NCI-H1417 treated with DMSO at 0.1 percent for 48 hours (cell line): ENCODE measurements at places on chromosomes 16 and 17.

DNA sequence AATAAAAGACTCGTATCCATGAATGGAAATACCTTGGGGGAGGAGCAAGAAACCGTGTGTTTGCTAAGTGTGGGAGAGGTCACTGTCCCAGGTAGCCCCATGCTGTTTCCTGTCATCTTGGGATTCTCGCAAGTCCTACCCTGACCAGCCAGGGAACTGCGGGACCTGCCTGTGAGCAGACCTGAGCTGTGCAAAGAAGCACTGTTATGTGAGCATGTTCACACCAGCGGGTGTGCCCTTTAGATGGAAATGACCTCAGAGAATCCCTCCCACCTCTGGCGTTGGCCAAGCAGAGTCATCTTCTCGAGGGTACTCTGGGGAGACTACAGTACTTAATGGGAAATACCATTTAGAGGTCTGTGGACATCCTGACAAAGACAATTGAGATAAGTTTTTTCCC lies 127.0 kb upstream of the MON1B start:
- DNase-seq: no peak

DNA sequence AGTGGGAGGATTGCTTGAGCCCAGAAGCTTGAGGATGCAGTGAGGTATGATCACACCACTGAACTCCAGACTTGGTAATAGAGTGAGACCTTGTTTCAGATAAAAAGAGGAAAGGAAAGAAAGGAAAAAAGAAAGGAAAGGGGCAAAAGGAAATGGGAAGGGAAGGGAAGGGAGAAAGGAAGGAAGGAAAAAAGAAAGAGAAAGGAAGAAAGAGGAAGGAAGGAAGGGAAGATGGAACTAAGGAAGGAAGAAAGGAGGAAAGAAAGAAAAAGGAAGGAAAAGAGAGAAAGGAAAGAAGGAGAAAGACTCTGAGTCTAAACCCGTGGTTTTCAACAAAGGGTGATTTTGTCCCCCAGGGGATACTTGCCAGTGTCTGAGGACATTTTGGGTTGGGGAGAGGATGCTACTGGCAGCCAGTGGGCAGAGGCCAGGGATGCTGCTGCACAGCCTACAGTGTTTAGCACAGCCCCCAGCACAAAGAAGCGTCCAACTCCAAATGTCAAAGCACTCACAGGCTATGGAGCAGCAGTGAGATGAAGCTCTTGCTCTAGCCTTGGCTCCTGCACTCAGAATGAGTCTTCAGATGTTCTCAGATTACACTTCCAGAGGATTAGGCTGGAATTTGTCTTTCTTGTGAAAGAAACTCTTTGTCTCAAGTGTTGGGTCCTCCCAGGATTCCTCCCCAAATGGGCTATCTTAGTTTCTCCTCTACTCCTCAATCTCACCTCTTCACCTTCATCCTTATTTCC lies 64.2 kb downstream of the BMERB1 start:
- no peak for DNase-seq

DNA sequence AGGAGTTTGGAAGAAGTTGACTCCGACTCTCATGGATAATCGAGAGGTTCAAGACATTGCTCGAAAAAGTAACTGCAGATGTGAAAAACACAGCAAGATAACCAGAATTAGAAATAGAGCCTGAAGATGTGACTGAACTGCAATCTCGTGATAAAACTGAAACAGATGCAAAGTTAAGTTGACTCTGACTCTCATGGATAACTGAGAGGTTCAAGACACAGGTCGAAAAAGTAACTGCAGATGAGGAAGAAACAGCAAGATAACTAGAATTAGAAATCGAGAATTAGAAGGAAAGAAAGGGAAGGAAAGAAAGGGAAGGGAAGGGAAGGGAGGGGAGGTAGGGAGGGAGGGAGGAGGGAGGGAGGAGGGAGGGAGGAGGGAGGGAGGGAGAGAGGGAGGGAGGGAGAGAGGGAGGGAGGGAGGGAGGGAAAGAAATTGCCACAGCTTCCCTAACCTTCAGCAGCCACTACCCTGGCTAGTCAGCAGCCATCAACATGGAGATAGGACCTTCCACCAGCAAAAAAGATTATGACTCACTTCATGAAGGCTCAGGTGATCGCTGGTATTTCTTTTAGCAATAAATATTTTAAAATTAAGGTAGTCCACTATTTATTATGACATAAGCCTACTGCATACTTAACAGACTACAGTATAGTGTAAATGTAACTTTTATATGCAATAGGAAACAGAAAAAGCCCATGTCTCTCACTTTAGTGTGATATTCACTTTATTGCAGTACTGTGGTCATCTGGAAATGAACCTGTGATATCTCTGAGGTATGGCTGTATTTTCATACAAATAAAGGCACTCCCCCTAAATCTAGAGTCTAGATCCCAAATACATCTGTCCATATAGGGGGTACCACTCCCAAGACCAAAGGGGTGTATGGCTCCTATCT lies 68.3 kb downstream of the KANSL1 start:
- DNase-seq: no peak

GRCh38 chr16:84899414-84899813 lies 79.6 kb downstream of the CRISPLD2 start:
- DNase-seq: no peak

DNA sequence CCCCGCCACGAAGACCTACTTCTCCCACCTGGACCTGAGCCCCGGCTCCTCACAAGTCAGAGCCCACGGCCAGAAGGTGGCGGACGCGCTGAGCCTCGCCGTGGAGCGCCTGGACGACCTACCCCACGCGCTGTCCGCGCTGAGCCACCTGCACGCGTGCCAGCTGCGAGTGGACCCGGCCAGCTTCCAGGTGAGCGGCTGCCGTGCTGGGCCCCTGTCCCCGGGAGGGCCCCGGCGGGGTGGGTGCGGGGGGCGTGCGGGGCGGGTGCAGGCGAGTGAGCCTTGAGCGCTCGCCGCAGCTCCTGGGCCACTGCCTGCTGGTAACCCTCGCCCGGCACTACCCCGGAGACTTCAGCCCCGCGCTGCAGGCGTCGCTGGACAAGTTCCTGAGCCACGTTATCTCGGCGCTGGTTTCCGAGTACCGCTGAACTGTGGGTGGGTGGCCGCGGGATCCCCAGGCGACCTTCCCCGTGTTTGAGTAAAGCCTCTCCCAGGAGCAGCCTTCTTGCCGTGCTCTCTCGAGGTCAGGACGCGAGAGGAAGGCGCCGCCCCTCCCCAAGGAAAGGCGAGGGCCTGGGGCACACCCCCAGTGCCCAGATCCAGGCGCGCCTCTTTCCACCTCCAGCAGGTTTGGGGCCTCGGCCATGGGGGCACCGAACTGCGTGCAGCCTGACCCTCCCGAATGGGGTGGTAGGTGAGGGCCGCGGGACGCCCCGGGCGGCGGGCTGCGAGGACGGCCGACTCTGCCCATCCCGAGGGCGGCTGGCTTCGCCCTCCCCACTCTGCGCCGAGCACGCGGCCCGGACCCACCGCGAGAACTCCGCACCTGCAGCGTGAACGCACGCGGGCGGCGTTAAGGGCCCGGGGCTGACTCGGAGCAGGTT lies 664 bp downstream of the HBQ1 start:
- DNase-seq: no peak

- DNase-seq: no peak
Measured at GRCh38 chr17:74446551-74447500, 14.9 kb downstream of the GPRC5C start.

GRCh38 chr16:27432558-27432957 lies 30.6 kb downstream of the IL21R start:
- no peak for DNase-seq

DNA sequence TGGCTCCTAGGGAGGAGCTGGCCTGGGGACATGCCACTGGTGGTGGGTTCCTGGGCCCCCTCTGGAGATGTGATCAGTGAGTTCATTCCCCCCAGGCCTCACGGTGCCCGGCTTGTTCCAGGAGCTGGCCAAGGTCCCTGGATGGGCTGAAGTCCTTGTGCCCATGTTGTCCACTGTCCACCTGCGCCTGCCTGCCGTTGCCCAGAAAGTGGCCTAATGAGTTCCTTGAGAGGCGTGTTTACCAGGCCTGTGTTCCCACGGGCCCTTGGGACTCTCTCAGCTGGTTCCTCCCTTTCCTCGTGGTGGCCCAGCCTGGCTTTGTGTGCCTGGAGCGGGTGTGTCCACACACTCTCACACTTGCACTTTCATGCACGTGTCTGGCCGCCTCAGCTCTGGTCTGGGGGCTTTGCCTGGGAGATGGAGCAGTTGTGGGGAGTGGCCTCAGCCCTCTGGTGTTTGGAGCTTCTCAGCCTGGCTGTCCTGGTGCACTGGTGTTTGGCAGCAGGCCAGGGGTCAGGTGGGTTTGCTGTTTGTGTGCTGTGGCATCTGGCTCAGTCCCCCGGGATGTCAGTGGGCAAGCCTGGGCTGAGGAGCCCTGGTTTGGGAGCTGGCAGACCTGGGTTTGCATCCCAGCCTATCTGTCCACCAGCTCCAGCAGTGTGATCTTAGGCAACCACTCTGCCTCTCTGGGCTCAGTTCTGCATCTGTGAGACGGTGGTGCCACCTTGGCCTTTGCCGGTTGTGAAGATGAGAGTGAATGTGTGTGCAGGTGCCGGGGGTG lies 18.0 kb downstream of the ADCY7 start:
- no peak for DNase-seq

- no peak for DNase-seq
Measured at GRCh38 chr17:66400698-66401097, 98.3 kb downstream of the PRKCA start.

- no peak for DNase-seq
Measured at GRCh38 chr17:59345476-59345875, 14.0 kb downstream of the YPEL2 start.

DNA sequence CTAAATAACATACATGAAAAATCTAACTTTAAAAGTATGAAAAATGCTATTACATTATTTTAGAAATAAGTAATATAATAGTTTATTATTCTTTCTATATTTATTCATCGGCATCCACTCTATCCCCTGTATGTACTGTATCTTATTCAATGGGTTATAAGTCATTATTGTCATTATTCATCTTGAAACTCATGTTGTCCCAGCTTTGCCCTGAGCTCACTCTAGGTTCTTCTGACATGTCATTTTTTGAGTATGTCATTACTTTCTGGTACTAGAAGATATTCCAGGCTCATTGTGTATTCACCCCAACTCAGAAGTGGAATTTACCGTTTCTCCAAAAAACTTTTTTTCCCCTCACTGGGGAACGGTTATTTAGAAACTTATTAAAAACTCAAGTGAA lies 53.0 kb upstream of the MNT start:
- DNase-seq: no peak

DNA sequence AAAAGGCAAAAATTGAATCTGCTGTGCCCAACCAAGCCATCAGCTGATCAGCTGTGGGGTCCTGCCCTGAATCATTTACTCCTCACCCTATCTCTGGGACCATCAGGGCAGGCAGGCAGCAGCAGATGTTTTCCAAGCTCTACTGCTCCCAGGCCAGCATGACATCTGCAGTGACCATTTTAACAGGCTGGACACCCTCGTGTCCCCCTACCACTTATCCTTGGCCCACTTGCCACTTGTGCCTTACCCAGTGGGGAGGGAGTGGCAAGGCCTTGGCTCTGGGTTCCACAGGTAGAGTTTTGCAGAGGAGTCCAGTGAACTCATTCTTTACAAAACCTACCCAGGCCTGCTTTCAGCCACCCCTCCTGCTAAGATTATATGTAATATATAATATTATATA lies 12.0 kb upstream of the CA4 start:
- DNase-seq: no peak

DNA sequence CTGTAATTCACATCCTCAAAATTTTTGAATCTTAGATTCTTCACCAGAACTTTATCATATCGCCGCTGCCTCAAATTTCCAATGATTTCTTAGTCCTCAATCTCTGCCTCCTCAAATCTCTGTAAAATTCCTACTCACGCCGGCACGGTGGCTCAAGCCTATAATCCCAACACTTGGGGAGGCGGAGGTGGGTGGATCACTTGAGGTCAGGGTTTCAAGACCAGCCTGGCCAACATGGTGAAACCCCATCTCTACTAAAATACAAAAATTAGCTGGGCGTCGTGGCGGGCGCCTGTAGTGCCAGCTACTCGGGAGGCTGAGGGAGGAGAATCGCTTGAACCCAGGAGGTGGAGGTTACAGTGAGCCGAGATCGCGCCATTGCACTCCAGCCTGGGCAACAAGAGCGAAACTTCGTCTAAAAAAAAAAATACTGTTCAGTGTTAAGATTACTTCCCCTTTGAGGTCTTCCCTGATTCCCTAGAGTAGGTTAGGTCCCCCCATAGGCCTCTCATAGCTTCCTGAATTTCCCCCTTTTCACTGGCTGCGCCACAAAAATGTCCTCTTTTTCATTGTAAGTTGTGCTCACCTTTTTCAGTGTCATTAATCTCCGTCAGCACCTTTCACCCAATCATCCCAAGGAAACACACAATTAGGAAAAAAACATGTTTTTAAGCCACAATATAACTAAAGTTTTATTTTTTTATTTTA lies 919 bp upstream of the CBX1 start:
- DNase-seq: no peak

- DNase-seq: no peak
Measured at GRCh38 chr16:29804455-29805231, 1.7 kb upstream of the MAZ start.

- DNase-seq: no peak
Measured at GRCh38 chr17:78341559-78342448, 18.1 kb downstream of the SOCS3 start.

GRCh38 chr16:85145734-85146531 lies 33.7 kb upstream of the CIBAR2 start:
- DNase-seq: no peak

DNA sequence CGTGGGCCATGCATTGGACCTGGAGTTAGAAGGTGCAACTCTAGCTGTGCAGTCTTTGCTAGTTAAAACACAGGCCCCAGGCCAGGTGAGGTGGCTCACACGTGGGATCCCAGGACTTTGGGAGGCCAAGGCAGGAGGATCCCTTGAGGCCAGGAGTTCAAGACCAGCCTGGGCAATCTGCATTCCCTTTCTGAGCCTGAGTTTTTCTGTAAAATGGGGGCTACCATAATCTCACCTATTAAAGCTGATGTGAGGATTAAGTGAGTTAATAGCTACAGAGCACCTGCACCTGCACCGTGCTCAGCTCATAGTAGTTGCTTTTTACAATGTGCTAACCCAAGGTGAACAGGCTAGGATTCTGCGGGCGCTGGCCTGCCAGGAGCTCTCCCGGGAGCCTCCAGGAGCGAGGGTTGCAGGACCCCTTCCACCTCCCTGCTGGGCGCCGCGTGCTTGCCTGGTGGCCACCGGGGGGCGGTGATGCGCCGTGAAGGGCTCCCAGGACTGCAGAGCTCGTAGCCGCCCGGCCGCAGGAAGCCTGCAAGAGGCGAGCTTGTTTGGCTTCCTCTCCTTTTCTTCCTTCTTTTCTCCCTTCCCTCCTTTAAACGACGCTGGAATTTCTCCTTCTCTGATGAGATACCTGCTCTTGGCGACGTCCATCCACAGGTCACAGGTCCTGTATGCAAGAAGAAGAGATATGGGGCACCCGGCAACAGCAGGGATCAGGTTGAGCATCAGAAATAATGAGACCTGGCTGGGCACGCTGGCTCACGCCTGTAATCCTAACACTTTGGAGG lies 51.3 kb downstream of the ZFP90 start:
- no peak for DNase-seq

GRCh38 chr16:47392081-47392480 lies 68.8 kb downstream of the ITFG1 start:
- DNase-seq: no peak

GRCh38 chr17:65588181-65588808 lies 26.8 kb upstream of the AXIN2 start:
- no peak for DNase-seq

- no peak for DNase-seq
Measured at GRCh38 chr16:31199430-31200041, 3.0 kb downstream of the PYCARD start.
